ENCODE measurements at places on chromosomes 16 and 17.

DNA sequence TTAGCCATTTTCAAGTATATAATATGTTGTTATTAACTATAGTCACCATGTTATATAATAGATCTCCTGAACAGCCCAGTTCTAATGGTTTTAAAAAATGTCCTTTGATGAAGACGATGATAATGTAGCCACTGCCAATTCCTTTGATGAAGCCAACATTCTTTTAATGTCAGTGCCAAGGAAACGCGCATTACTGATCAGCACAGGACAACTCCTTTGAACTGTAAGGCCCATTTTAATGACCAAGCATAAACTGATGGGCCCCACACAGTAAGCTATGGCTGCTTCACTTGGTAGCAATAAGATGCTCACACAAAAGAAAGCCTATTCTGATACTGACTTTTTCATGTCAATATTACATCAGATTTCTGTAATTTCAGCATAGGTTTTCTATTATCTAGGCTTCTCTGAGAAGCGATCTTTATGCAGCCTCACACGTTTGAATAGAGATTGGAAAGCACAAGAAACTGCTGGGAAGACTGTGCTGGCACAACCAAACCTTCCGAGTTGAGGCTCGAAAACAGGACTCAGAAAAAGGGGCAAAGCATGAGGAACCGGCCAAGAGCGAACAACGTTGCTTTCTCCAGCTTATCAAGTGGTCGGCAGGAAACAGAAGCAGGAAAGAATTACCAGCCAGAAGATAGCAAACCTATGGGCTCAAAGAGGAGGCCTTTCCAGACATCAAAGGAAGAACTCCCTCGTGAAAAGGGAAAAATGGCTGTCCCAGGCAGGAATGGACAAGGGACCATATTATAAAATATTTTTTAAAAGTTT, 19.4 kb downstream of the ERN1 start:
- H3K27ac ChIP-seq, result no peak overlapping the region
- no peaks in the 10 kb centered on the region for H3K27me3 ChIP-seq
- no peak overlapping the region for H3K4me3 ChIP-seq
- H3K36me3 ChIP-seq, result no peaks in the 10 kb centered on the region
- no peak for DNase-seq

- H3K27ac ChIP-seq, result no peak overlapping the region
- DNase-seq, result no peak
- H3K36me3 ChIP-seq, result peaks cover 21% of the 10 kb centered on the region
These were observed 15.7 kb upstream of the PRR35 start for GRCh38 chr16:544517-544916.

- no peak overlapping the region for H3K27ac ChIP-seq
- H3K4me3 ChIP-seq, result no peak overlapping the region
- no peak for DNase-seq
- peaks cover 22% of the 10 kb centered on the region for H3K4me1 ChIP-seq
- no peaks in the 10 kb centered on the region for H3K36me3 ChIP-seq
These were observed 33.5 kb downstream of the ADAM11 start for GRCh38 chr17:44792276-44792675.

DNA sequence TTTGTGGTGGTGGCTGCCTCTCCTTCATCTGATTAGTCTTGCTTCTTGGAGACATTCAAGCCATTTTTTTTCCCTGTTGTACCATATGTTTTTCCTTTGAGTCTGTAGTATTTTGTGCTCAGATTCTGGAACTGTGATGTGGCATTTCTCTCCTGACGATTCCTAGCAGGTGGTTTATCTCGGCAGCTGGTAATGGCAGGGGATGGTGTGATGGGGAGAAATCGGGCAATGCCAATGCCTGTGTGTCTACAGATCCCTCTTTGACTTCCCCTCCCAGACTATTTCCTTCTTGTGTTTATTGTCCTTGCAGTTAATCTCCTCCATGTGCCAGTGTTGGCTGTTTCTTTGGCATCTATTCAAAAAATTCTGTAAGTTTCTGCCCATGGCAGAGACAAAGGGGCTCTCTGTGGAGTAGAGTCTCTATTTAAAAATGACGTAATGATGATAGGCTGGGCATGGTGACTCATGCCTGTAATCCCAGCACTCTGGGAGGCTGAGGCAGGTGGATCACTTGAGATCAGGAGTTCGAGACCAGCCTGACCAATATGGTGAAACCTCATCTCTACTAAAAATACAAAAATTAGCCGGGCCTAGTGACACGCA, 90.2 kb upstream of the ERCC4 start:
- H3K27me3 ChIP-seq, result no peaks in the 10 kb centered on the region
- no peaks in the 10 kb centered on the region for H3K36me3 ChIP-seq
- no peak overlapping the region for H3K27ac ChIP-seq
- no peak overlapping the region for H3K4me3 ChIP-seq

DNA sequence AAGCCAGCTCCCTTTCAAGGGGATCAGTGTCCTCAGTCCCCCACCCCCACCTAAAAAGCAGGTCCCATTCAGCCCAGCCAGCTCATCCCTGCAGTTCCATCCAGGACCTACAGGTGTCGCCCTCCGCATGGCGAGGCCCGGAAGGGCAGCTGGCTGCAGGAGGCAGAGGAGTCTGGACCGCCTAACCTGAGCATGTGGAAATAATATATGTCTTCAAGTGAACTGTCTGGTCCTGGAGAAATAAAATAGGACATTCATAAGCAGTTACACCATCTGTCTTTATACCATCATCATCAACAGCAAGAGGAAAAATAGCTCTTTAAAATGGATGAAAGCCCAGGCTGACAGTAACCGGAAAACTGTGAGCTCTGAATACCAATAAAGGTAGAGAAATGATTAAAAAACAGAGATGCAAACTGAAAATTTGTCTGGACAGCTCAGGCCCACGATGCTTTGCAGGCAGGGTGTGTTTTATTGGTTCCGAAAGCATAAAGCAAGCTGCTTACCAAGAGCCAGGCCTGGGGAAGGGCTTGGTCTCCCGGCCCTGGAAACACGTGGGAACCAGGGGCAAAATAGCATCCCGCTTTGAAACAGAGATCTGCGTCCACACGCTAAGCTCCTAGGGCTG, 215.2 kb downstream of the ZFHX3 start:
- H3K4me1 ChIP-seq, result no peaks in the 10 kb centered on the region
- no peak overlapping the region for H3K4me3 ChIP-seq
- H3K27ac ChIP-seq, result no peak overlapping the region
- H3K27me3 ChIP-seq, result no peaks in the 10 kb centered on the region

DNA sequence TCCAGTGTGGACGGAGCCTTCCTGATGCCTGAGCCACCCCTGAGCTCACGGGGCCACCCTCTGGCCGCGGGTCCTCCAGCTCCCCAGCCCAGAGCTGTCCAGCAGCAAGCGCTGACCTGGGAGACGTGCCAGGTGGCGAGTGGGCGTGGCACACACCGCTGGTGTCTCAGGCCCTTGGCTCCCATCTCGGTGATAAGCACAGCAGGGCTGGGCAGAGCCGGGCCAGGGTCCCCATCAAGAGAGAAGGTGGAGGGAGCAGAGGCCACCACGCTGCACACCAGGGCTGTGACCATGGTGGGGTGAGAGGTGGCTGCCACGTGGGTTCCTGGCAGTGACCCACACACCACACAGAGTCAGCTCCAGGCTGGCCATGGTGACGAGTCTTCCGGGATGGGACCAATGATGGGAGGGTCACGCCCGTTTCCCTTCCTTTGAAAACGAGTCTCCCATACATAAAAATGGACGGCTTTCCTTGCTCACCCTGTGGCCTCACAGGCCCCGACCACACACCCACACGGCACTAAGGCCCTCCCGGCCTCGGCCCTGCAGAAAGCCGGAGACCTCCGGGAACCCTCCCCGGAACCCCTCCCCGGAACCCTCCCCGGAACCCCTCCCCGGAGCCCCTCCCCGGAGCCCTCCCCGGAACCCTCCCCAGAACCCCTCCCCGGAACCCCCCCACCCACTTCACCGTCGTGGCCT, 16.8 kb downstream of the UTS2R start:
- H3K36me3 ChIP-seq, result peaks cover 19% of the 10 kb centered on the region
- no peak overlapping the region for H3K4me3 ChIP-seq
- DNase-seq, result no peak
- H3K27ac ChIP-seq, result no peak overlapping the region
- peaks cover 33% of the 10 kb centered on the region for H3K27me3 ChIP-seq

GRCh38 chr16:87266846-87267245, 50.3 kb downstream of the C16orf95 start:
- DNase-seq, result no peak
- H3K36me3 ChIP-seq, result no peaks in the 10 kb centered on the region
- no peaks in the 10 kb centered on the region for H3K4me1 ChIP-seq
- no peaks in the 10 kb centered on the region for H3K27me3 ChIP-seq
- H3K27ac ChIP-seq, result no peak overlapping the region

- DNase-seq, result no peak
- no peak overlapping the region for H3K27ac ChIP-seq
- no peaks in the 10 kb centered on the region for H3K4me1 ChIP-seq
- H3K4me3 ChIP-seq, result no peak overlapping the region
- no peaks in the 10 kb centered on the region for H3K36me3 ChIP-seq
These were observed 9.8 kb downstream of the CHST6 start for GRCh38 chr16:75485230-75486013.

DNA sequence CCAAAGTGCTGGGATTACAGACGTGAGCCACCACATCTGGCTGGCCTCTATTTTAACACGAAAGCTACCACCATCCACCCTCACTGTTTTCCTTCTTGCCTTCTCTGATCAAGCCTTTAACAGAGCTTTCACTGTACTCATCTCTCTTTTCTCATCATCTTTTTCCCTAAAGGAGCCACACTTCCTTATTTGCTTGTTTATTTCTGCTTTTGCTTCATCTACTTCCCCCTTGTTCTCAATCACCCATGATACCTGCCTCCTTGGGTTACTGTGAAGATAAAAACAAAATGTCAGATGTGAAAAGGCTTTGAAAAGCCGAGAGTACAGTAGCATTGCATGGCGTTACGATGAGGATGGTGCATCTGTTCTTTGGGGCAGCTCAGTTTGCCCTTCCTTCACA, 79.9 kb downstream of the ZNF18 start:
- no peak overlapping the region for H3K4me3 ChIP-seq
- H3K27ac ChIP-seq, result no peak overlapping the region
- H3K36me3 ChIP-seq, result no peaks in the 10 kb centered on the region
- H3K27me3 ChIP-seq, result no peaks in the 10 kb centered on the region

DNA sequence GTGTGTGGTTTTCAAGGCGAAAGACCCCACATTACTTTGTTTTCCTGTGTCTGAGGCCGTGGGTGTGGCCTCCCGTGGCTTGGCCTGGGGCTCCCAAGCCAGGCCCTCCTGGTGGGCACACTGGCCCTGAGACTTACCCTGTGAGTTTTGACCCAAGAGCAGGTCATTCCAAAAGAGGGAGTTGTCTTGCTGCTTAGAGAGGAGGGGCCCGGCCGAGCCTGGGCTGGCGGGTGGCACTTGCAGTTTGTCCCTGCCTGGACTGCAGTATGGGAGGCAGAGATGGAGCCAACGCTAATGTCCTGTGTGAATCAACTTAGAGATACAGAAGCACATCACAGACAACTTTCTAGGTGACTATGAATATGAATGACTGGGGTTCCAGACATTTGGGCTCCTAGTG, 22.7 kb downstream of the PLEKHG4 start:
- H3K27me3 ChIP-seq, result no peaks in the 10 kb centered on the region
- H3K4me3 ChIP-seq, result no peak overlapping the region
- H3K4me1 ChIP-seq, result no peaks in the 10 kb centered on the region
- no peak overlapping the region for H3K27ac ChIP-seq
- no peak for DNase-seq
- no peaks in the 10 kb centered on the region for H3K36me3 ChIP-seq

GRCh38 chr16:19583665-19584300, 28.3 kb downstream of the VPS35L start:
- no peak for DNase-seq
- peaks cover 93% of the 10 kb centered on the region for H3K36me3 ChIP-seq
- no peak overlapping the region for H3K4me3 ChIP-seq

DNA sequence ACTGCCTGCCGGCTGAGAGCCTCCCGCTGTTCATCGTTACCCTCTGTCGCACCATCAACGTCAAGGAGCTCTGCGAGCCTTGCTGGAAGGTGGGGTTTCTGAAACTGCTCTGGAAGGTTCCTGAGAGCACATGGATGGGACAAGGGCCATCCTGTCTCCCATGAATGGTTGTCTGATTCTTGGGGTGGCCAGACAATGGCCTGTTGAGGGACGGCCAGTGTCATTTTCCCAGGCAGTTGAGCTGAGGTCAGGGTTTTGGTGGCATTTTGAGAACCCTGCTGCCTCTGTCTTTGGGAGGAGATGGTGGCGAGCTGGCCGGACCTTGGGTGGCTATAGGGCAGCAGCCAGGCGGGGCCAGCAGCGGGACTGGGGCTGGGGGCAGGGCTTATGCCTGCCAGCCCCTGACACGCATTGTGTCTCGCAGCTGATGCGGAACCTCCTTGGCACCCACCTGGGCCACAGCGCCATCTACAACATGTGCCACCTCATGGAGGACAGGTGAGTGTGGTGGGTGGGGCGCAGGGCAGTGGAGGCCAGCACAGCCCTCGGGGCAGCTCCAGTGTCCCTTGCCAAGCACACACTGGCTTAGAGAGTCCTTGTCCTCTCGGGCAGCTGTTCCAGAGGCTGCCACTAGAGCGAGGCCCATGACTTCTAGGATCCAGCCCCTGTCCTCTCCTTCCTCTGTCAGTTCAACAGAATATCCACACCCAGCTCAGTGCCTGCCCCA, 9.1 kb downstream of the TSC2 start:
- no peak overlapping the region for H3K27ac ChIP-seq
- no peak for DNase-seq
- H3K36me3 ChIP-seq, result peaks cover 92% of the 10 kb centered on the region

DNA sequence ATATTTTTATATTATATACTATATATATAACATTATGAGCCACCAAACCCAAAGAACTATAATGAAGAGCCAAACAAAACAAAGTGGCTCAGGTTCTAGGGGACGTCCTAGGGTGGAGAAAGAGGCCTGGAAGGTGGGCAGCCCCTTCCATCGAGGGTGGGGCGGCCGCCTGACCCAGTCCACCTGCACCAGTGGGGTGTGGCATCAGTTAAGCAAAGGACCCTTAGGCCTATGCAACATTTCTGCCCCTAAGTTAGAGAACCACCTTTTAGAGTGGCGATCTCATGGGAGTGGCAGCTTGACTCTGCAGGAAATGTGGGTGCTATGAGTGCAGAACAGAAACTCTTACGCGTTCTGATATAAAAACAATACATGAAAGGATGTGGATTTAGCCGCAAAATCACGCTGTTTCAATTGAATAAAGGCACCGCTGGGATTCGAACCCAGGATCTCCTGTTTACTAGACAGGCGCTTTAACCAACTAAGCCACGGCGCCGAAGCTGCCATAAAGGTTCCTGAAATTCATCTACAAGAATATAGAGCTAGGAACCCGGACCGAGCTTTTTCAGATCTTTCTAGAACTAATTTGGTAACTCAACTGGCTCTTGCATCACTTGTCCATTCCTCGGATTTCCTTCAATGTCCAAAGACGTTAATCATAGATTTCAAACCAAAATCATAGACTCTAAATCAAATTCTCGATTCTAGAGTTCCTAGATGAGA, 15.6 kb upstream of the AURKB start:
- peaks cover 39% of the 10 kb centered on the region for H3K36me3 ChIP-seq
- DNase-seq, result peak; percentile 50
- H3K27me3 ChIP-seq, result no peaks in the 10 kb centered on the region
- H3K4me3 ChIP-seq, result peak overlapping the region; percentile 39

Measured in lower lobe of right lung (tissue), 2 donors.